ENCODE measurements at places on chromosomes 4 and X.

- no peak for DNase-seq
These were observed 1000.4 kb downstream of the STPG2 start for GRCh38 chr4:97142893-97143292.

GRCh38 chrX:20753076-20753475 lies 486.4 kb upstream of the RPS6KA3 start:
- no peak for DNase-seq

DNA sequence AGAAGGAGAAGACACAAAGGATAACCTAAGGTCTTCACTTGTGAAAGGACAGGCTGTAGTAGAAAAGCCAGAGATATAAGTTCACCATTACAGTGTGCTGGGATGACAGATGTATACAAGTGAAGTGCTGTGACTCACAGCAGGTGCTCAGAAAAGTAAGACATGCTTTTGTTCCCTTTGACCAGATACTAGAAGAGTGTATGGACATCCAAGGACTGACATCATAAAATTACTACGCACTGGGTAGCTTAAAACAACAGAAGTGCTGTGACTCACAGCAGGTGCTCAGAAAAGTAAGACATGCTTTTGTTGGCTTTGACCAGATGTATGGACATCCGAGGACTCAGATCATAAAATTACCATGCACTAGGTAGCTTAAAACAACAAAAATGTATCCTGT lies 61.6 kb upstream of the BTC start:
- no peak for DNase-seq

- DNase-seq = no peak
These were observed 21.4 kb downstream of the ZCCHC13 start for GRCh38 chrX:74325130-74326059.

DNA sequence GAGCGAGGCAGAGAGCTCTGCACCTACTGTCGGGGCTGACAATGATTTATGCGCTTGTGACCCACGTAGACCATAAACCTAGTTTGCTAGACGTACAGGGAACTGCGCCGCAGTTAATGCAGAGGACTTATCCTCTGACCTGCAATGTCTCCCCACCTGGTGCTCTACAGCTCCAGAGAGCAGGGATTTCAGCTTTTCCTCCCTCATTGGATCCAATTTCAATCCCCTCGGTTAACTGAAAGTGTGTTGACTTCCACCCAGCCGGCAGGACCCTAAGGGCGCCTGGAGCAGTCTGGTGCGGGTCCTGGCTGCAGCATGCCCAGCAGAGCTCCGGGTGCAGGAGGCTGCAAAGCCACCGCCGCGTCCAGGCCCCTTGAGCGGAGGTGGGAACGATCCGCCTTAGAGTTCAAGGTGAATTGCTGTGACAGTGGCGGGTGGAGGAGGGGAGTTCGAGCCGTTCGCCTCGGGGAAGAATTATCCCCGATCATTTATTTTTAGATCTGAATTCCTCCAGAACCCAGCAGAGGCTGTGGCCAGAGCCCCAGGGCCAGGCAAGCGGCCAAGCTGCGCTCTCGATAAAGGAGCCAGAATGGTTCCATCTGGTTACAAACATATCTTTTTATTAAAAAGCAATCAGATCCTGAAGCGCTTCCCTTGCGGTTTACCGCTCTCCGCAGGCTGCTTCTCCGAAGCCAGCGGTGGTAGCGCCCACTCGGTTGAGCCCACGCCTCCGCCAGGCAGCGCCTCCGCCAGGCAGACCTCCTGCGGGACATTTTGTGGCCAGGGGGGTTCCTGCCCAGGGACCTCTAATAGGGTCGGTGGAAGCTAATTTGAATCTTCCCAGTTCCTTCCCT lies 66.0 kb downstream of the FBXO8 start:
- DNase-seq = no peak

GRCh38 chr4:77202491-77202890 lies 45.5 kb downstream of the CCNG2 start:
- DNase-seq = no peak

GRCh38 chr4:19993242-19993641 lies 258.5 kb upstream of the SLIT2 start:
- DNase-seq = no peak

DNA sequence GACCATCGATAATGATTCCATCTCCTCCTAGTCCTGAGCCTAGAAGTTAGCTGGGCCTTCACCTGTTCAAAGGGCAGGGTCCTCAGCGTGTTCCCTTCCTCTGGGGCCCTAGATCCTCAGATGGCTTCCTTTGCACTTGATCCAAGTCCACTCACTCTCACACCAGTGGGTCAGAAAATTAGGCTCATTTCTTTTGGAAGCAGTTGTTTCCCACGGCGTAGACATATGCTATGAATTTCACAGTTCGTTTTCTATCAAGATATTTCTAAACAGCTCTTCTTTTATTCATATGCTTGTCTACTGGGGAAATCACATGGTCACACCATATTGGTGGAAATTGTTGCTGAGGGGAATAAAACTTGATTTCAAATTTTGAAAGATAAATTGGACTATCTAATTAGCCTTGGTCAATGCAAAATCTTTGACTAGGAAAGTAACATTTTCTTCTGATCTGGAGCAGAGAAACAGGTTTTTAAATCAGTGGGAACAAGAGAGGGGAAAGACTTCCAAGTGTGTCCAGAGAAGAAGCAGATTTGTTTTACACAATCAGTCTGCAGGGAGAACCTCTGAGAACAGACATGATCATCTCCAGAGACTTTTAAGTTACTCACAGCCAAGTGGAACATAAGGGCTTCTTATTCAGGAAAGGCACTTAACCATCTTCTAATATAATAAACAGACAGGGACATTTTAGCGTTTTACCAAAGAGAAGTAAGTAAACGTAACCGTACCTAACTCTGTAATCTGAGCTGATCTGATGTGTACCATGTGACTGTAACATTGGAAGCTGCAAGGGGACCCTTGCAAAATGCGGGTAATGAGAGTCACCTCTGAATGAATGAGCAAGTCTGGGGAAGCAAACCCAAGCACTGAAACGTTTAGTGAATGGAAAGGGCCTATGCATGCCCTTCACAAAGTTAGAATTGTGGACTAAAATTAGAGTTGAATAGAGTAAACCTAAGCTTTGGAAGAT lies 455.7 kb upstream of the FAT1 start:
- no peak for DNase-seq

- no peak for DNase-seq
These were observed 96.2 kb upstream of the GPRIN3 start for GRCh38 chr4:89403826-89404225.

DNA sequence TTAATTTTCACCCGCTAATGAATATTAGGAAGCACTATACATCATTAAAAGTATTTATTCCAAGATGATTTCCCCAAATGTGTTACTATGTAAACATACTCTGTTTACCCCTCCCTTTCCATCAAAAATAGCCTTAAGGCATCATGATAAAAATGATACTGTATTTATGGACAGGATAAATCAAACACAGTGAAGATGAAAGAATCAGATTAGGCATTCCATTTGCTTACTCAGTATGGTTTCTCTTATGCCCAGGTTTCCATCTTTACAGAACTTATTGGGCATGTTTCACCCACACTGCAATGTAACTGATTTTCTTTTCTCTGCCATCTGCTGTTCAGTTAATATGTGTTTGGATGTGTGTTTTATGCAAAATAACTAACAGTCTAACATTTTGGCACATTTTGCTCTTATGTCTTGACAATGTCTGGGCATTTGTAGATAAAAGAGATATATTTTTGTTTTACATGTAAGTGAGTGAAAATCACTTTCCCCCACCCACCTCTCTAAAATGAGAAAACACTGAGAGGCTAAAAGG lies 445.2 kb downstream of the RPA4 start:
- DNase-seq = no peak

- DNase-seq = no peak
These were observed 76.7 kb upstream of the TMEM150C start for GRCh38 chr4:82638479-82638878.

DNA sequence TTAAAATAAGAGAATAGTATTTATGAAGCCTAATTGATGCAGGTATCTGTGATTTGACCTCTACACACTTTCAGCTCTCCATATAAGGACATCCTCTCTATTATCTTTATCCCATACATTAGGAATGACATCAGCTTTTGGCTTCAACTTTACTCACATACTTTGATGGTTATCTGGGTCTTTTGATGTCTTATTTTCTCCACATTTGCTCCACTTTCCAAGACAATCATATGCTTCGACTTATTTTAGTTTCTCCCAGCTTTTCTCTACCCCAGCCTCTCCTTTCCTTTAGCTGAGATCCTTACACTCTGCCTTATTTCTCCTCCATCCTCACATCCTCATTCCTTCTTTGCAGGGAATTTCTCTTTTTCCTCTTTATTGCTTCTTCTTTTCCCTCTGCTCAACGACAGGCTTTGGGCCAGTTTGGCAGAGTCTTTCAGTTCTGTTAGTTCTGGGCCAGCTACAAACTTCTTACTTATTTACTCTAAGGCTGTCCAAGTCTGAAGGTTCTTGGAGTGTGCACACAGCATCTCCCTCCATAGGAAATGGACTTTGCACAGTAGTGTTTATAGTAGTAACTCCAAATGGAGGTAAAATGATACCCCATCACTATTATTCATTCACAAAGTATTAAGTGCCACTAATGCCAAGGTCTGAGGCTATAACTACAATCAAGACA lies 50.5 kb downstream of the SLC4A4 start:
- DNase-seq = no peak

DNA sequence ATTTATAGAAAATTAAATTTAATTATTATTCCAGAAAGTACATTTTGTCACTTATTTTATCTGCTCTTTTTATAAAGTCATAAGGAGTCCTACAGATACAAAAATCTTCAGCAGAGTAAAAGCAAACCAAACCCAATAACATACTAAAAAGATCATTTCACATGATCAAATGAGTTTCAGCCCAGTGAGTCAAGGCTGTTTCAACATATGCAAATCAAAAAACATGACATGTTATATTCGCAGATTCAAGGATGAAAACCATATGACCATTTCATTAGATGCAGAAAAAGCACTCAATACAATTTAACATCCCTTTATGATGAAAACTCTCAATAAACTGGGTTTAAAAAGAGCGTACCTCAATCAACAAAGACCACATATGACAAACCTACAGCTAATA lies 214.3 kb downstream of the FAT4 start:
- no peak for DNase-seq

- no peak for DNase-seq
These were observed 527.7 kb upstream of the CXorf51A start for GRCh38 chrX:147342197-147342596.

DNA sequence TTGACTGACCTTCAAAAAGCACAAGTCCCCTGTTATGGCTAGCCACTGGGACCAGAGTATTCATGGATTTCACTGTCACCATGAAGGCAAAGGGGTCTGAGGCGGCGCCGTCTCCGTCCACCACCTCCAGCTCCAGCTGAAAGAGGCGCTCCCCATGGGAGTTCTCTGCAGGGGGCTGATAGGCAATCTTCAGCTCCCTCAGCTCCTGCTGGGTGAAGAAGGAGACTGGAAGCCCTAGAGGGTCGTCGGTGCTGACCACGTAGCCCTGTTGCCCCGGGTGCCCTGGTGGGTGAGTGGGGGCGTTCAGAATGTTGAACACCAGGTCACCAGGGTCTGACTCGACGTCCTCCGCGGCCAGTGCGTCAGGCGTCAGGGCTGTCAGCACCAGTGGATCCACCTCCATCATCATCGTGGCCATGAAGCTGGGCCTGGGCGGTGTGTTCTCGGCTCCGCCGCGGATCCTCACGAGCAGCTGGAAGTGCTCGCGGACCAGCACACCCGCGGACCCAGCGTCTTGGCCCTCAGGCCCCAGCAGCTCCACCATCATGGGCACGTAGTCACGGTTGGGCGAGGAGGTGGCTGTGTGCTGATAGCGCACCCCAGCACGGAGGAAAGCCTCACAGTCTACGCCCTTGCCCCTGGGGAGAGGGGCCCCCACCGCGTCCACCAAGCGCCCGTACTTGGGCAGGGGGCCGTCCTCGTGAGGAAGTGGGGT lies 987 bp downstream of the FREM3 start:
- DNase-seq = no peak

DNA sequence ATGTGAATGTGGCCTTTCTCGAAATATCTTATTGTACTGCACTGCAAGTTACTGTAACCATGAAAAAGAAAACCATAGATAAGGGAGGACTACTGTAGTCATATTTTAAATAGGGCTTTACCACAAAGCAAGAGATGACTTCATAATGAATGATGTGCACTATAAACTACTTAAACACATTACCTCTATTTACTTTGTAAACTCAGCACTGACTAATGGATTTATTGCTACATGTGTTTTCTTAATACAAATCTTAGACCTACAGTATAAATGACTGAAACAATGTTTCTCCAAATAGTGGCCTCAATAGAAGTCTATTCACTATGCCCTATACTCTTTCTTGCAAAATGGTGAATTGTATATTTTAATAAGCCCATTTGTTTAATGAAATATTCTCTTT lies 61.1 kb downstream of the HDX start:
- DNase-seq = no peak

DNA sequence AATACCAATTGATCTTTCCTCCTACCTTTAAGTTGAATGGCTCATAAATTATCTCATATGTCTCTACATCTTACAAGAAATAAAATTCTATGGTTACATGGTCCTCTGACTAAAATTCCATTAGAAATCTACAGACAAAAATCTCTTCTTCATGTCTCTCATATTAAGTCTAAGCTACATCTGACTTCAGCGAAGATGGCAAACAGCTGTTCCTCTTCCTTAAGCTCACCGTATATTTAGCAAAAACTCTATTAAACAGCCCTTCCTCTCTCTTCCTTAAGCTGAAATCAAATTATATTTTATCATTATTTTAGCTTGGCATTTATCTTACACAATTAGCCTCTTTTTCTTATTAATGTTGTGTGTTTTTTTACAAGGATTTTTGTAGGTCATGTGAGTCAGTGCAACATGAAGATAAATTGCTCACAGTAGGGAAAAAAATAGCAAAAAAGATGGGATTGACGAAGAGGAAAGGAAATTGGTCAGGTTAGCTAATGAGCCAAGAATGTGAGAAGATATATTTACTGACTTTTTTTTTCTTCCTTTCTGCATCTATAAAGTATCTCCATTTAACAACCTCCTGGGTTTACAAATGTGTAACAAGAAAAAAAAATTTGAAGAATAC lies 2412.8 kb downstream of the ARAP2 start:
- no peak for DNase-seq

DNA sequence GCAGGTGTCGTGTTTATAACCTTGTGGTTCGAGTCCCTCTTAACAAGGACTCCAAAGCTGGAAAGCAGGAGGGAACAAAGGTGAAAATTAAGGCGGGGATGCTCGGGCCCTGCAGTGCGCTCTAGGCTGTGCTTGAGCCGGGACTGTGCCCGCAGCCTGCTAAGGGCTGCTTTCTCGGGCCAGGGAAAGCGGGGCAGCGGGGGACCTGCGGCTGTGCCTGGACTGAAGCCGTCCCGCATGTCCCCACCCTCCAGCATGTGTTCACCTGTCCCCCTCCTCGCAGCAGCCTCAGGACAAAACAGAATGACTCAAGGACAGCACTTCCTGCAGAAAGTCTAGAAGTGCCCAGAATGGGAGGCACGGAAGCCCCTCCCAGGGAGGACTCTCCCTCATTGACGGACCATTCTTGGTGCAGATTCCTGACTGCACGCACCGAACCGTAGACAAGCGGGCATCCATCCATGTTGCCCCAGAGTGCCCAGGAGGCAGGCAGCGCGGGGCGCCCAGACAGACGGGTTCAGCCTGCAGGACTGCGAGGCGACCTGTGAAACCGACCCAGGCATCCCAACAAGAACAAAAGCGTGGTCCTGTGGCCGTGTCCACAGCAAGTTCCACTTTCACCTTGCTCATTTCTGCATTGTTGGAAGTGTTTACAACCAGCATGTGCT lies 342.9 kb downstream of the MAGEB5 start:
- DNase-seq = no peak
